ENCODE measurements at places on chromosomes 6 and 20. TPM values are rescaled to one million over a fixed set of nuclear protein-coding genes. Genes with fewer than 3 reads are reported as not detected.

DLK2 gene
- total RNA-seq: 21.3 TPM

PRICKLE4 gene
- 0.28 TPM for total RNA-seq

AURKA gene
- 39.7 TPM for total RNA-seq

LY6G6C gene
- total RNA-seq: 1.5 TPM

CST9 gene
- total RNA-seq: not detected

TCEA2 gene
- 10.0 TPM for total RNA-seq

SMLR1 gene
- total RNA-seq: not detected

RAB44 gene
- total RNA-seq: 0.07 TPM

SLC22A7 gene
- not detected for total RNA-seq

GABRR1 gene
- not detected for total RNA-seq

EYS gene
- total RNA-seq: 0.37 TPM

FOXF2 gene
- total RNA-seq: 0.23 TPM

LKAAEAR1 gene
- not detected for total RNA-seq

ZNF512B gene
- 10.5 TPM for total RNA-seq

SPTLC3 gene
- total RNA-seq: 7.1 TPM

ID4 gene
- 1.3 TPM for total RNA-seq

HLA-DRA gene
- total RNA-seq: not detected

UBD gene
- total RNA-seq: not detected

CLPSL1 gene
- total RNA-seq: not detected
